Nephron progenitor cell (in vitro differentiated cells): ENCODE measurements at places on chromosomes 6 and 20.

GRCh38 chr20:37411408-37412219 is 65.7 kb downstream of the SRC start:
- no peak for DNase-seq

GRCh38 chr6:7865781-7866180 is 44.8 kb downstream of the TXNDC5 start:
- DNase-seq: no peak

DNA sequence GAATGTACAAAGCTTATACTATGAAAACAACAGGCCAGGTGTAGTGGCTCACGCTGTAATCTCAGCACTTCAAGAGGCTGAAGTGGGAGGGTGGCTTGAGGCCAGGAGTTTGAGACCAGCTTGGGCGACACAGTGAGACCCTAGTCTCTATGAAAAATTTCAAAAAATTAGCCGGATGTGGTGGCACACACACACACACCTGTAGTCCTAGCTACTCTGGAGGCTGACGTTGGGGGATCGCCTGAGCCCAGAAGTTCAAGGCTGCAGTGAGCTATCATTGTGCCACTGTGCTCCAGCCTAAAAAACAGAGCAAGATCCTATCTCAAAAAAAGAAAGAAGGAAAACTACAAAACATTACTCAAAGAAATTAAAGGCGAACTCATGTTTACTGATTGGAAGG is 7.3 kb upstream of the ASF1A start:
- no peak for DNase-seq

DNA sequence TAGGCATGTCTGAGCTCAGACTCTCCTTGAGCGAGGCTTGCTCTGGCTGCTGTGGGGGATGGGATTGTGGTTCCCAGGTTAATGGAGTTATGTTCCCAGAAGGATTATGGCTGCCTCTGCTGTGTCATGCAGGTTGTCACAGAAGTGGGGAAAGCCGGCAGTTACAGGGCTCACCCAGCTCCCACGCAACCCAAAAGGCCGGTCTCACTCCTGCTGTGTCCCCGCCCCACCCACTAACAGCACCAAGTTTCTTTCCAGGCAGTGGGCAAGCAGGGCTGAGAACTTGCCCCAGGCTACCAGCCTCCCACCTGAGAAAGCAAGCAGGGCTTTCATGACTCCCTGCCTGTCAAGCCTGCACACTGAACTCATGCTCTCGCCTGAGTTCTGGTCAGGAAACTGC is 750.5 kb downstream of the FRK start:
- no peak for DNase-seq

DNA sequence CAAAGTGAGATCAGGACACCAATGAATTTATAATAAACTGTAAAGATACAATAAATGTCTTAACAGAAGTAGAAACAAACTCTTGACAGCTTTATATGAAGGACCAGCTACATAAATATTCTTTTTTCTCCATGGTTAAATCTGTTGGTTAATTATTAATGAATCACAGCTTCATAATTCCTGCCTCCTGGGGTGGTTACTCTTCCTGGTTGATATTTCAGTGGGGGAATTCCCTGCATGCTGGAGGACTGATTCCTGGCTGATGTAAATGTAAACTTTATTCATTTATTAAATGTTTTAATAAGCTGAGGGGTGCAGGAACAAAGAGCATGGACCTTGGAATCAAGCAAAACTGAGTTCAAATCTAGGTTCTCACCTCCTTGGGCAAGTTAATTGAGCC is 16.2 kb upstream of the RCAN2 start:
- no peak for DNase-seq

- no peak for DNase-seq
Measured at GRCh38 chr6:2848851-2849250, 7.2 kb upstream of the SERPINB1 start.

- no peak for DNase-seq
Measured at GRCh38 chr6:129329678-129330077, 380.3 kb downstream of the ARHGAP18 start.

DNA sequence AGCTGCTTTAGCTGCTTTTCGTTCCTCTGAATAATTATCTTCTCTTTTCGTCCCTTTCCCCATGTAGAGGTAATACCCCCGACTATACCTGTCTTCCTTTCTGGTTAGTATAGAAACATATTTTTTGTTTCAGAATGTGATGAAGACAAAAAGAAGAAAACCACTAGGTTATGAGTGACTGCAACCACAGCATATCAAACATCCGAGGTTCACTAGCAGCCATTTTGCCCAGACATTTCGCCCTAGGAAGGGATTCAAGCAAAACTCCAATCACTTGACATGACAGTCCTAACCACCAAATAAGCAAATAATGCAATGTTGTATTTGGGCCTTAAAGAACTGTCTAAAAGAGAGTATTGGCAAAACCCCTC is 9.4 kb downstream of the SNX5 start:
- DNase-seq: no peak

DNA sequence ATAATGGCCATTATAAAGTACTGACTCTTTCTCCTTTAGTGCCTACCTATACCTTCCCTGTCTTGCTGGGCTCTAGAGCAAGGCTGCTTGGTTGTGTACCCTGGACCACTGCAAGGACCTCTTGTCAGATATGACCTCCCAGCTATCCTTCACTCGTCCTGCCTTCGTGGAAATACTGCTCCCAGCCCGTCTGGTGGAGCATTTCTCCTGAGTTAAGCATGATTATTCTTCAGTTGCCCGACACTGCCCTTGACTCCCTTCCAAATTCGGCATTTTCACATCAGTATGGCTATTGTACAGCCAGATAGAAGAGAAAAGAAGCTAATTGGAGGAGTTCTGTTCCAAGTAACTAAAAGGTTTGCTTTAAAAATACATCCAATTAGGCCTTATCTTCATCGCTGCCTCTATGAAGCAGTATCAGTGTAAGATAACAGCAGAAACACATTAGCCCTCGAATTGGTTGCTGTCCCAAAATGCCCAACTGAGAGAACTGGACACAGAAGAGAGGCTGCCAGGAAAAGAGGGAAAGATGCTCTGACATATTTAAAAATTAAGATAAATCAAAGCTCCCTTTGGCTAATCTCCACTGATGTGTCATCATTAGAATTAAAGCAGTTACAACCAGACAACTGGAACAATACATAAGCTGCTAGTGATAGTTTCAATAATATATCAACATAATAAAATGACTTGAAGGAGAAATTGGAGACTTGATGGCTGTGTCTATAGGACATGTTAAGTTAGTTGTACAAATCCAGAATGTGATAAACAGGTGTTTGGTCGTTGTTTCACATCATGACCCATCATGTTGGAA is 54.4 kb downstream of the OPRM1 start:
- no peak for DNase-seq

GRCh38 chr6:138600726-138601125 is 101.4 kb upstream of the NHSL1 start:
- no peak for DNase-seq

DNA sequence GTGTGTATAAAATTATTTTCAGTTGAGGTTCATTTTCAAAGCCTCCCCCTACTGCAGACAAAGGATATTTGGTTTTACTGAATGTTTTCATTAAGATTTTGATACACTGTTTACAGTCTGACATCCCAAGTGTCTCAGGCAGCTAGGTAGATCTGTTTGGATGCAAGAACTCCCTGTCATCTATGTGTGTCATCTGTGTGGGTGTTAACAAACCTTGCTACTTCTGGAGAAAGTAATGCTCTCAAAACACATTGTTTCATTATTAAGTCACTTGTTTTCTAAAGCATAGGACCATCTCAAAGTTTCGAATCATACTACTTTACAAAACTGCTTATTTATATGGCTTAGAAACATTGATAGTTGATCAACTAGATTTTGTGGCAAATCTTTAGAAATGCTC is 114.5 kb upstream of the TMEM170B start:
- DNase-seq: no peak

DNA sequence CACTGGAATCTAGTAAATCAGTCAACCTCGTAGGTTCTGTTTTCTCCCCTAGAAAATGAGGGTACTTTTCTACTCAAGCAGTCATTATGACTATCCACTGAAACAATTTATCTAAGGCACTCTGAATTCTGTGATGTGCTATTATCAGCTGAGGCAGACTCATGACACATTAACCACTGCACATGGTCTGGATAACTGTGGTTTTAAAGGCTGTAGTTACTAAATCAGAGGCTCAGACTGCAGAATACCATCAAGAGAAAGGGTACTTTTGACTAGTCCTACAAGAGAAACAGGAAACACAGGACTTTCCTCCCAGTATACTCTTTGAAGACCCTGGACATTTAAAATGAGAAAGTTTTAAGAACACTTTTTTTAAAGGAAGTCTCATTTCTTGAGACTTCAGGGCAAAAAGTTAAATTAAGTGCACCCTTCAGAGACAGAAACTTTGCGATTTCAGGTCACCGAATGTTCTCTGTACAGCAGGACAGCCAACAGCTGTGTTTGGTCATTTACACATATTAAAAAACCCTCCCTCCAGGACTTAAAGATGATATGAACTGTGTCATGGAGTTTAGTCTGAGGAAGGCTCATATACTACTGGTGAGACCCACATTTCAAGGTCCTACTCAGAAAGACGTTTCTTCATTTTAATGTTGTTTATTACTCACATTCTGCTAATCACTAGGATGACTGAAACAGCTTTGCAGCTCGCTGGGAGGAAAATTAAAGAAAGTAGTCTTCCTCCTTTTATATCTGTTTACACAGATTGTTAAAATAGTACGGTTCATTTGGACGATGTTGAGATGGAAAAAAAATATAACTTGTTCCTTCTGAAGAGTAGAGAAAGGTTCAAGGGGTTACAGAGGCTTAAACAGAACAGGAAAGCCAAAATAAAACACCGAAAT is 19.9 kb downstream of the ATXN1 start:
- no peak for DNase-seq

- DNase-seq: no peak
Measured at GRCh38 chr20:33846291-33846935, 35.3 kb downstream of the CHMP4B start.

DNA sequence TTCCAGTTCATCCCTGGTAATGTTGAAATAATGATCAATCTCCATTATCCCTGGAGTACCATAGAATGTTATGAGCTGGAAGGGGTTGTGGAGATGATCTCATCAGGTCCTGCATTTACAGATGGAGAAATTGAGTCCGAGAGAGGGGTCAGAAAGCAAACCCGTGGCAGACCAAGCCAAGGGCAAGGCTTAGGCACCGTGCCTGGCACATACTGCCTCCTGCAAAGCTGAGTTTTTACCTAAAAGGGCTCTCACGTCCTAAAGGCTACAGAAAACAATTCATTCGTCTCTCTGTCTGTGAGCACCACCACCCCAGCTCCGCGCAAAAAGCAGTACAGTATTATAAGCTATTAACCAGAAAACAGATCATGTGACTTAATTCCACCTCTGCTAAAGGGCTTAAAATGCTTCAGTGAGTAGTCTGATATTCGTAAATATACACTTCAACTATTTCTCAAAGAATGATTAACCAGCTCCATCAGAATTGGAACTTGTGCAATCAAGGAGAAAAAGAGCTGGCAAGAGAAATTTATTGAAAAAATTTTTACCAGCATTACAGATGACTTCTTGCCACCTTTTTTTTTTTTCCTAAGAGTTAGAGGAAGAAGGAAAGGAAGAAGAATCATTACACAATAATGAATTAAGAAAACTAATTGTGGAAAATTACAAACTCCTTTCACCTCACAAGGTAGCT is 3.4 kb upstream of the PARD6B start:
- no peak for DNase-seq

DNA sequence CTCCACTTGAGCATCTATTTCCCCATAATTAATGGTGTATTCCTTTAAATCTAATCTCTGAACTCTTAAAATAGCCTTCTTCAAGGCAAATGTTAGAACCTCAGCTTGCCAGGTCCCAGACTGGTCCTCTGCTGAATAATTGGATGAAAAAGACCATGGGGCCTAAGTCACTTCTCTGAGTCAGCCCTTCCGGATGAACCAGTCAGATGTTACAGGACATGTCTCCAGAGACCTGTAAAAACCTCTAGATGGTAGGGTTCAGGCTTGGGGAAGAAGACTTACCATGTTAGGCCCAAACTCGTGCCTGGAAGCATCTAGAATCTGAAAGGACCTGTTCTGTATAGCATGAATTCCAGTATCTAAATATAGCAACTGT is 97.3 kb downstream of the CDKAL1 start:
- no peak for DNase-seq

DNA sequence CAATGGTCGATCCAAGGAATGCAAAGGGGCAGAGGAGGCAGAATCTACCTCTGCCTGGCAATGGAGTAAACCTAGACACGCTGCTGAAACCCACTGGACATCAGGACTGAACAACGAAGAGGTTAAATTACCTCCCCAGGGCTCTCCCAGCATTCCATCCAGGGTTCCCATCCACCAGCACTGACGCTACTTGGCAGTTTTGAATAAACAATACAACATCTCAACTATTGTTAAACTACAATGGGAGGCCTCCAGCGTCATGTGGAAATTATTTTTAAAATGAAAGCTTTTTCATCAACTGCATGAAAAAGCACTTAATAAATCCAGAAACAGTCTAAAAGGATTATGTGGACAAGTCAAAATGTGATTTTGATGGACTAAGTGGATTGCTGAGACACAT is 96.8 kb upstream of the NHSL1 start:
- DNase-seq: no peak

- no peak for DNase-seq
Measured at GRCh38 chr6:165001502-165002157, 307.8 kb downstream of the C6orf118 start.

- no peak for DNase-seq
Measured at GRCh38 chr6:97316978-97317377, 34.0 kb upstream of the MMS22L start.

- no peak for DNase-seq
Measured at GRCh38 chr6:124997196-124997875, 35.1 kb downstream of the RNF217 start.

GRCh38 chr6:134420614-134421181 is 102.8 kb upstream of the SGK1 start:
- DNase-seq: no peak

DNA sequence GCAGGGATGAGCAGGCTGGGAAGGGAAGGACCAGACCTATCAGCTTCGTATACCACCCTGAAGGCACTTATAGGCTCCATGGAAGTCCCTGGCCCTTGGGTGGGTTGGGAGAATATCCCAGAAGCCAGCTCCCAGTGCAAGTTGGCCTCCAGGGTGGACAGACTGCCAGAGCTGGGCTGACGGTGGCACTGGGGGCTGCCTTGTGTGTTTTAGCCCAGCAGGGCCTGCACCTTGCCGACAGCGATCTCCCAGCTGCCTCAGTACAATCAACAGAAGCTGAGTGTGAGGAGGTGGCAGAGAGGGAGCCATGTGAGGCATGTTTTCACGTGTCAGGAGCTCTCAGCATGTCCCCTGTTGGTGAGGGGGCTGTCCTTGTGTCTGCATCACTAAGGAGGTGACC is 159.5 kb downstream of the VEGFA start:
- DNase-seq: no peak

- no peak for DNase-seq
Measured at GRCh38 chr20:47883186-47883585, 97.9 kb upstream of the SULF2 start.
